Stimulated activated CD4-positive, alpha-beta T cell treated with anti-CD3 and anti-CD28 coated beads, Interleukin-12 subunit alpha, Interleukin-12 subunit beta, amount 100 ng/mL, for 48 hours (primary cell): ENCODE measurements at places on chromosomes 1 and 21.

DNA sequence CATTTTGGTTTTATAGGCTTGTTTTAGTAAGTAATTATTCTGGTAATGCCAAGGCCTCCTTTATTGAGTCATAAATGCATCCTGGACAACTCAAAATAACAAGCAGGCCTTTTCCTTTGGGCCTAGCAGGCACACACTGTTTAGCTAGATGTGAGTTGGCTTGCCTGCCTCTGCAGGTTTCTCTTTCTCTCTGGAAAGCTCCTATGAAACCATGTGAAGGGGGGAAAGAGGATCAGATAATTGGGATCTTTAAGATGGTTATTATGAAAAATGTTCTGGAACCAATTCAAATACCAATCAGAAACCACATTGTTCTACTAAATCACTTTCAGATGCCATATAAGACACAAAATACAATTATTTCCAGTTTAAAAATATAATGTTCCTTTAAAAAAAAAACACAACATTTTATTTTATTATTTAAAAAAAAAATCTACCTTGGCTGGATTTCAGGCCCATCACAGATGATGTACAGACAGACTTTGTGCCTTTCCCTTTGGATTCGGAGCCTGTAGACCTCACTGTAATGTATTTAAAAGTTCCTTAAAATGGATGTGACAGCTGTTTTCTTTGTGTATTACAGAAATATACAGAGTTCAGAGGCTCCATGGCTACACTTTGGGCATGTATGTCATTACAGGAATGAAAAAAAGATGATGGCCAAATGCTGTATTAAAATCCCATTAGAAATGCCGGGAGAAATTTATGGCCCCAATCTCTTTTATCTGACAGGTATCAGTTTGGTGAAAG, 80.2 kb downstream of the NTMT2 start:
- no peak for DNase-seq

DNA sequence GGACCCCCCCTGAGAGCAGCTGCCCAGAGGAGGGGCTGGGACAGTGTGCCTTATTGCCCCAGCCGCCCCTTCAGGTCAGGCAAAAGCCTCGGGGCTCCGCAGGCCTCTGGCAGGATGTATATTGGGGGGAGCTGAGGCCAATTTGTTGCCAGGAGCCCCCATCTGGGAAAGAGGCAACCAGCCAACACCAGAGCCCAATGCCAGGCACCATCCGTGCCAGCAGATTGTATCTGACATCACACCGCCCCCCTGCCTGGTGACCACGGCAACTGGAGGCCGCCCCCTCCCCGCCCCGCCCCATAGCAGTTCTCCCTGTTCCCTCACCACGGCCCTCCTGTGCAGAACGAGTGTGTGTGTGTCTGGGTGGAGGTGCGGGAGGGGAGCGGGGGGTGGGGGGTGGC, 3.6 kb upstream of the PLEKHG5 start:
- no peak for DNase-seq

- DNase-seq: no peak
Observed at GRCh38 chr1:197195100-197195499, 48.6 kb upstream of the ASPM start.

GRCh38 chr1:33292726-33293340, 28.1 kb downstream of the A3GALT2 start:
- DNase-seq: no peak

- DNase-seq: no peak
Observed at GRCh38 chr21:28762357-28762735, 230.3 kb downstream of the LTN1 start.

DNA sequence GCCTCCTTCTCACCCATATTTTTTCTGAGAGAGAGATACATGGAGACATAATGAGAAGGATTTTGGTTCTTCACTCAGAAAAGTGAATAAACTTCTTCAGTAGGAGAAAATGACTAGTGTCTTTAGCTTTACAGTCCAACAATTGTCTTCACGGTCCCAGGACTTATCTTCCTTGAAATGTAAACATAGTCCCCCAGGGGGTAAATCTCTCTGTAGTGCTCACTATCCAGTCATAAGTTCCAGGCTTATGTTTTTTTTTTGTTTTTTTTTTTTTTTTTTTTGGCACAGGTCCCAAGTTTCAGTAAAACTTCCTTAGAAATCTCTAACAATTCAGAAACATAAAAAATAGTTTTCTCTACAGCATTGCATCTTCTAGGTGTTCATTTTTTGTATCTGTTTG, 890.2 kb upstream of the B3GALT2 start:
- no peak for DNase-seq

DNA sequence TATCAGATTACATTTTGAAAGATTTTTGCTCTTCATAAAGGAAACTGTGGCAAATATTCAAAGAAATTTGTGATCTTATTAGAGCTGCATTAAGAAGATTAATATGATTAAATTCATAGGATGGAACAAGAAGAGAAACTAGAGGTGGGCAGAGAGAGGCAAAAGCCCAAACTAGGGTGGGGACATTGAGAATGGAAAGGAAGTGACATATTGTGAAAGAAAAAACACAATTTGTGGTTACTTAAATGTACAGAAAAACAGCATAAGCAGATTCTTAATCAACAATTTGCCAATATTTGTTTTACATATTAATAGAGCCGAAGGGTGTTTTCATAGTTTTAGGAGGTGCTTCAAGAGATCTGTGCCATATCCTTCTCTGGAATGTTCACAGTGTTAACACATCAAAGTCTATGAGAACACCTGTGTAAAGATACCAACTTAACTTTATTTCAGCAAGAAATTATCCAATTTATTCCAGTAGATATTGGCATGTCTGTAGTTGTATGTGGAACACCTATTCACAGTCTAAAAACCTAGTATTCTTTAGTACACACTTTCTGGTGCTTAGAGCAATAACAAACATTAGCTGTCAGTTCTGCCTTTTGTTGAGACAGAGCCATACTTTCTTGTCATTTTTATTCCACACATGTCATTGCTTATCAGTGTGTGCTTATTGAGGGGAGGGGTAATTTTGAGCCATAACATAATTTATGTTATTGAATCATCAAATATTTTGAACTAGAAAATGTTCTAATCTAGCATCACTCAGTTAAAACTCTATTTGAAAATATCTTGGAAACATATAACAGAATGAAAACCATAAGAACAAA, 401.5 kb downstream of the PTPRC start:
- DNase-seq: no peak

- no peak for DNase-seq
Observed at GRCh38 chr1:109167001-109167506, 46.7 kb upstream of the SARS1 start.

- no peak for DNase-seq
Observed at GRCh38 chr1:55588309-55588708, 373.1 kb upstream of the USP24 start.

DNA sequence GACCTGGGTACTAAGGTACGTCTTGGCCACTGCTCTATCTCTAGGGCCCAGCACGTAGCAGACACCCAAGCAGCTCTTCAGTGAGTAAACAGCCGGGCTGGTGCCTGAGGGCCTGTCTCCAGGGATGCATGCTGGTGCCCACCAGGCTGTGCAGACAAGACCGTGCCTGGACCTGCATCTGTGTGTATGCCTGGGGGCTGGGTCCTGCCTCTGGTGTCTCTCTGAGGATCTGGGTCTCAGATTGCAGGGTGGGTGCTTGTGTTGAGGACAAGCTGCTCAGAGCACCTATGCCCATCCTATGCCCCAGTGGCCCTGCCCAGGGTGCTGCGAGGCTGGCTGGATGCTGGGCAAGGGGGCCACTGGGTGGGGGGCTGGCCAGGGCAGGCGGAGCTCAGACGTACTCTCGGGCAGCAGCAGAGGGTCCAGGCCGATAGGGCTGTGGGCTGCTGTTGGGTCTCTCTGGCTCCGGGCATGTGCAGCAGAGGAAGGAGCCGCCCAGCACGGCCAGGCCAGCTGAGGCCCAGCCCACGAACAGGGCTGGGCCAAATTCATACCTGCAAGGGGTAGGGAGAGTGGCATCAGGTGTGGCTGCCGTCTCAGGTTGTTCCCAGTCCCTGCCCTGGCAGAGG, 4.4 kb downstream of the CLDN19 start:
- DNase-seq: no peak

DNA sequence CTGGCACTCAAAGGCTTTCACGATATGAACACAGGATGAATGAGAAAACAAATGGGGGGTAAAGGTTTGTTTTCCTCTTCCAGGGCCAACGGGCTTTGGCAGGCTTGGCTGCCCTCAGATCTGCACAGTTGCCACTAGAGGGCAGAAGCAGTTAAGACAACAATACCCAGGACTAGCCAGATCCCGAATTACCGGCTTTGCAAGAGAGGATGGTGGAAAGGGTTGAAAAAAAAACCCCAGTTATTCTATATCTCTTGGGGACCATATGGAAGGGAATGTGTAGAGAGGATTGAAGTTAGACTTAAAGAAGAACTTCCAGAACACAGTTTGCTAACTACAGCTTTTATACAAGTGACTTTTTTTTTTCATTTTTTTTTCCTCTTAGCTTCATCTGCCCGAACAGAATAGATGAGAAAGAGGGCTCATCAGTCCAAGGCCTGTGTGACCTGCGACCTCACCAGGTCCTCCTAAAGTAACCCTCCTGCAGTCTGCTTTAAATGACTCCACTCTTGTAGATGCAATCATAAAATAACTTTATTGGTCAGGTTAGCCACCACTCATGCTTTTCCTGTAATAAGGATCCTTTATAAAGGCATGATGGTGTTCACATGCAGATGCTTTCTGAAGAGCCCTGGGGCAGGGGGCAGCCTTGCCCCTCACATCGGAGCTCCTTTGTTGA, 10.7 kb downstream of the FMOD start:
- DNase-seq: no peak
